Stimulated activated effector memory CD8-positive, alpha-beta T cell treated with anti-CD3 and anti-CD28 coated beads, Interleukin-12 subunit alpha, Interleukin-12 subunit beta, amount 100 ng/mL, for 72 hours (primary cell): ENCODE measurements at places on chromosomes 4 and X.

DNA sequence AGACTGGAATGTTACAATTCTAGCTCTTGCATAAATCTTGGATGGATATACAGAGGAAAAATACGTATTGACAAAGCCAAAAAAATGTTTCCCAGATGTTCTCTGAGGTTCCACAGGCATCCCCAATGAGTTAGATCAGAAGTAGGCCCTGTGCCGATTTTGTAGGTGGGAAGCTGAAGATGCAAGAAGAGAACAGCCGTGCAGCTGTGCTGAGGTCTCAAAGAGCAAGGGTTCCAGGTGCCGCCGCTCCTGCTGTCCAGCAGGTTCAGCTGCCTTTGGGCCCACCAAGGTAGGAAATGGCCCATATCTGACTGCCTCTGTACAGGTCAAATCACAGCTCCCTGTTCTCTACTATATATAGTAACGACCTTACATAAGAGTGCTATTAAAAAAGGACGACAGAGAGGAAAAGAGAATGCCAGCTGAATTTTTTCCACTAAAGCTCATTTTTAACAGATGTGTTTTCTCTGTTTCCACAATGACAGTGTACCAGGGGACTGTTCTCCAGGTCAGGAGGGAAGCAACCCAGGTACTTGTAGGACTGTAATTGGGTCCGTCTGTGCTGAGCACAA lies 155.6 kb downstream of the CBR4 start:
- DNase-seq: no peak

GRCh38 chrX:13364230-13364857 lies 44.5 kb upstream of the ATXN3L start:
- DNase-seq: no peak

DNA sequence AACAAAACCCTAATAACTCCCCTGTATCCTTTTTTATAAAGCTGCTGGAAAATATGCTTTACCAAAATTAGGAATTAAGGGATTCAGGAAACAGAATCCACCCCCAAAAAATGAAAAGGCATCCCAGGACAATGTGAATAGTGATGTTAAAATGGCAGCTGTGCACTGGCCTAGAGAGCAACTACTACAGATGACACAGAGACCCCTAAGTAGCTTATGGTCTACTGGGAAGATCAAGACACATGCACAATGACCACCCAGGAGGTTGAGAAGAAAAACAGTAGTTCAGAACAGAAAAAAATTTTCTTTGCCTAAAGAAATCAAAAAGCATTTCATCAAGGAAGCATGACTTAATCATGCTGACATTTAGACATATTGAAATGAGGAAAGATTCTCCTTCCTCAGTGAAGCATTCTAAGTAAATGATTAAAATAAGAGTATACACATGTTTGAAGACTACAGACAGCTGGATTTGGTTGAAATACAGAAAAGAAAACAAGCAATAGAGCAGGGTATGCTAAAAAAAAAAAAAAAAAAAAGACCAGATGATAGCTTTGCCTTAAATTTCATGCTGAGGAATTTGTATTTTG lies 117.3 kb downstream of the WDFY3 start:
- DNase-seq: no peak

- no peak for DNase-seq
Measured at GRCh38 chr4:181684310-181684709, 558.9 kb upstream of the TENM3 start.

- no peak for DNase-seq
Measured at GRCh38 chr4:36024901-36025660, 219.2 kb downstream of the ARAP2 start.

- no peak for DNase-seq
Measured at GRCh38 chr4:150067859-150068258, 10.4 kb upstream of the DCLK2 start.

DNA sequence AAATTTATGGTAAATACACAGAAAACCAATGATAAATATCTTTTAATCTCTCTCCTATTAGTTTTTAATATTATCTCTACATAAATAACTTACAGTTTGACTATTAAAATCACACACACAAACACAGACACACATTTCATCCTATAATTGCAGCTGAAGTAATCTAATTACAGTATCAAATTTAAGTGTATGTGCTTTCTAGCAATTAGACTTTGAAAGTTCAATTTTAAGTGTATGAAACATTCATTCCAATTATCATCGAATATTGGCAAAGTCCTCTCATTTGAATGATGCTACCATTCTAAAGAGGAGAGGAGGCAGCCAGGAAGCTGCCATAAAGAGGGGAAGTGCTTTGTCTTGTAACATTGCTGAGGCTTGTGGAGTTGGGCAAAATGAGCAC lies 221.2 kb upstream of the PABPC4L start:
- no peak for DNase-seq

DNA sequence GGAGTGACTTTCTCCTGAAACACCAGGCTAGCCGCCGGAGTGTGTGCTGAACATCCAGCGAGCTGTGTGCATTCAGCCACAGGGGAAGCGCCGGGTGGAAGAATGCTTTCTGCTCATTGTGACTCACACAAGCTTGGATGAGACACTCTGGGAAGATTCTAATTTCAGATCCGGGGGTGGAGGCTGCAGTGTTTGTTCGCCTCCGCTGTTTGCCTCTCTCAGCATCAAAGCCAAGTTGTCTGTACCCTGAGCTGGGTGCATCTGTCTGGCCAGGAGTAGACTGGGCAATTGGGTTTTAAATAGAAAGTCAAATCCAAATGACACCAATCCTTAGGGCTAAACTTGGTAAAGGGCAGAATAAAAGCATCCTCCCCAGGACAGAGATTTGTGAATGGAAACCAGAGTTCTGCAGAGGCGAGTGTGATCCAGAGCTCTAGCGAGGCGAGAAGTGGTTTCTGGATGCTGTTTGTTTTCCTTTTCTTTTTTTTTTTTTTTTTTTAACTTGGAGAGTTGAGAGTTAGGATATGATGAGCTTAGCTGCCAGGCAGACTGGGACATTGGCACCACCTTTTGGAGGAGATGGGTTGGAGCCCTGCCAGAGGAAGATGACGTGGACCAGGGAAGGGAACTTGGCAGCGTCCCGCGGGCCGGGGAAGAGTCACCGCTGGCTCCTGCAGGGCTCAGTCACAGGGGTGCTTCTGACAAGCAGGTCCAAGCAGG lies 196.0 kb upstream of the PSAPL1 start:
- DNase-seq: no peak

DNA sequence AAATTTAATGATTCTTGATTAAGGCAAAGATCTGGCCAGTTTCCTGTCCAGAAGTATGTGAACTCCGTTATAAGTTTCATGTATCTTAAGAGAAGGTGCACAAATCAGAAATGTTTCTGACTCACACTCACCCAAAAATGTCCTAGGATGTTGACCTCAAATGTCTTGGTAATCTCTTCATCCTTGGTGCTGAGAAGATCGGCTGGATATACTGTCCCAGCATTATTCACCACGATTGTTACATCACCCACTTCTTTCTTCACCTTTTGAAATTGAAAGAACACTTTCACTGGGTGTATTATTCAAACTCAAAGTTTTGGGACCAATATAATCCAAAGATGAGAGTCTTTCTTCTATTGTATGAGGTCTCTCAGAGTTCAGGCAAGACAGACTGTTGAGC lies 5.7 kb downstream of the HSD17B13 start:
- no peak for DNase-seq

DNA sequence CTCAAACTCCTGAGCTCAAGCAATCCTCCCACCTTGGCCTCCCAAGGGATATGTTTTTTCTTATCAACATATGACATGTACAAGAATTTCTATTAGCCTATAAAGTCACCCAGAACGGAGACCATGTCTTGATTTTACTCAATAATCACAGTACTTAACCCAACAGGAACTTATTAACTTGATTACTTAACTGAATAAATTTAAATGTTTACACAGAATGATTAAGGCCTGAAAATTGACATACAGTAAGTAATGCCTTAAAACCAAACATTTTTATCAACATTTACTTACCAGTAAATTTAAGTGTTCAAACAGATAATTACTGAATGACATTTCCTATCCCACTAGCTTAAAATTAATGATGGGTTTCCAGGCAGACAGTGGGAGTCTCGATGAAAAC lies 25.4 kb downstream of the EIF4E start:
- no peak for DNase-seq

DNA sequence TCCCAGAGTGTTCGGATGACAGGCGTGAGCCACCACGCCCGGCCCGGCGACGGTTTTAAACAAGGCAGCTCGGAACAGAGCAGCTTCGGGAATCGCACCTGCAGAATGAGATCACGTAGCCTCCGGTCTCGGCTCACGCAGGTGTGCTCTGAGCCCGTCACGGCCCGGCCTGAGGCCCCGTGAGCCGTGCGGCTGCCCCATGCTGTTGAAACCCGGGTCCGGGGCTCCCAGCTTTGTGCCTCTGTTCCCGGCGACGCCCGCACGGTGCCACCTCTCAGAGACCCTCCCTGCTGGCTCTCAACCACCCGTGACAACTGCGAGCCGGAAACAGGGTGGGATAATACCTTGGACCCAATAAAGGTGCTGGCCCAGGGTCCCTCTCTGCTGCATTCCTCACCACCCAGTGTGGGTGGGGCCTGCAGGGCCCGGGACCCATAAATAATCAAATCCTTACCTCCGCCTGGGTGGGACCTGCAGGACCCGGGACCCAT lies 13.4 kb upstream of the PLCXD1 start:
- no peak for DNase-seq

DNA sequence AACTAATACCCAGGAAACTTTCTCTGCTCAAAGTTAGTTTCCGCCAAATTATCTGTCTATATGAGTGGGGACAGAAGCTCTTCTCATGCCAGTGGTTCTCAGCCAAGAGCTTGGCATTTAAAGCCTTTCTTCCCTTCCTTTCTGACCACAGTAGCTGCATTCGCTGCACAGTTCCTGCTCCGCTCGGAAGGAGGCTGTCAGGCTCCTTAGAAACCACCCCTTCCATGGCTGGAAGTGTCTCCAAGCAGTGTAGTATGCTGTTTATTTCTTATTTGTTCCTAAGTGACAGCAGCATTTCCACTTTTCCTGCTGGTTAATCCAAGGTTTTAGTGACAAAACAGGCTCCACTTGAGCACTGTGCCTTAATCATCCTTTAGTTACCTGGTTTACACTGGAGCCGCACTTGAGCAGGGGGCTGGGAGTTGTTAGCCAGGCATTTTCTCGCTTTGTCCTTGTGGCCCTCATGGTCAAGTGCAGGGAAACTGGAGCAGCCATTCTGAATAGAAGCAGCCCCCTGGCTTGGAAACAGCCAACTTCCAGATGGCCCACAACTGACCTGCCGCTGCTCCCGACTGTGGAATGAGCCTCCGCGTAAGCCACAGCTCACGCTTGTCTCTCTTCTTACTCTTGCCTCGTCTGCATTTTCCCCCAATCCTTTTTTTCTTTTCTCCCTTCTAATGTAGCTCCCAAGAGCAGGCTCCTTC lies 739.4 kb upstream of the TENM3 start:
- DNase-seq: no peak

DNA sequence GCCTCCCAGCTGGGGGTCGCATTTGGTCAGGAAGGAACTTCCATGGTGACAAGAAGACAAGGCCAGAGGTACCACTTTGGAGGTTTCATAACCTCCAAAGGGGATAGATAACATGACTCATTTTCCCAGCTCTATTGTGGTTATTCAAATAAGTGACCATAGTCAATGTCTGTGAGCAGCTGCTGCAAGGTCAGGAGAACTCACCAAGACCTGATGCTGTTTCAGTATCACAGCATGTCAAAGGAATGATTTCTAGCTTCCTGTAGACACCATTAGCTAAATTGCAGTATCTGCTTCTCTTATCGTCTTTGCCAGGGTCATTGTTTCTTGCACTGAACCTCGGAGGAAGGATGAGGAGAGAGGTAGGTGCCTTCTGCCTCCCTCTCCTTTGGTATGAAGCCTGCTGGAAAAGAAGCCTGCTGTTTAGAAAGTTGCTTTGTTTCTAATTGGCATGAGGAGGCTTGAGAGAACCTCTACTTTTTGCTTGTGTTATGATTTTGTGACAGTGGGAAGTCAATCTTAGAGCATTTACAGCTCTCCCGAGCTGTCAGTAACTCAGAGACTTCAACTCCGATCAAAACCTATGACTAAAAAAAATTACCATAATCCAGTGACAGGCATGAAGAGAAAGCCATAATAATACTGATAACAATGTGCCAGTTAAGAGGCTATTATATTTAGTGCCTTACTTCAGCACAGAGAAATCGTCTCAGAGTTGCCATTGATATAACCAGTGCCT lies 38.0 kb upstream of the GATB start:
- no peak for DNase-seq

GRCh38 chr4:177287255-177287654 lies 22.4 kb upstream of the NEIL3 start:
- no peak for DNase-seq

DNA sequence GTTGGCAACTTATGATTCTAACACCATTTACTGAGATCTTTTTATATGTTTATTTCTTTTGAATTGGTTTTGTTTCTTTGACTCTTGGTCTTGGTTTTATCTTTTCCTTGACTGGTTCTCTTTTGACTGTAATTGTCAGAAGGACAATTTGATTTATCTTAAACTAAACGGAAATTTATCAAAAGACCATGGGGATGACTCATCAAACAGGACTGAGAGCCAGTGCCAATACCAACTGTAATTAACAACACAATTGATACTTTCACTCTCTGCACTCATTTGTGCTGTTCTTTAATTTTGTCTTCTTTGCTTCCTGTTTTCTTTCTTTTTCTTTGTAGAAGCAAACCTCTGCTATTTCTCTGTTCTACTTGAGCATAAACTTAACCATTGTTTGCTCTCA lies 776.8 kb downstream of the CCSER1 start:
- DNase-seq: no peak

DNA sequence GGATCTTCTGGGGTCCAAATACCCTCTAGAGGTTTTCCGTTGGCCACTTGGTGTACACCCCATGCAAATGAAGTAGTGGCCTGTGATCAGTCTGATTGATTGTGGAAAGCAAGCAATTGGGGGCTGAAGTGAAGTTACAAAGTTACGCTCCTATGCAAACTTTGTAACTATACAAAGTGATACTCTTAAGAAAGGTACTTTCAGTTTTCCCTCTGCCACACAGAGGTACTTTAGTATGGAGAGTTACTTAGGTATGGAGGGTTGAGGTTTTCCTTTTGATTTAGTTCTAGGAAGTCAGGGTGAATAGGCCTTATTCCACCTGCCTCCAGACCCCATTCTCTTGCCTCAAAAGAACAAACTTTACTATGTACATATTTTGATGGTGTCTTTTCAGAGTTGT lies 28.7 kb downstream of the STAG2 start:
- DNase-seq: no peak

GRCh38 chr4:142354794-142355420 lies 491.2 kb downstream of the INPP4B start:
- DNase-seq: no peak

- DNase-seq: no peak
Measured at GRCh38 chr4:41792166-41792565, 43.6 kb upstream of the PHOX2B start.

DNA sequence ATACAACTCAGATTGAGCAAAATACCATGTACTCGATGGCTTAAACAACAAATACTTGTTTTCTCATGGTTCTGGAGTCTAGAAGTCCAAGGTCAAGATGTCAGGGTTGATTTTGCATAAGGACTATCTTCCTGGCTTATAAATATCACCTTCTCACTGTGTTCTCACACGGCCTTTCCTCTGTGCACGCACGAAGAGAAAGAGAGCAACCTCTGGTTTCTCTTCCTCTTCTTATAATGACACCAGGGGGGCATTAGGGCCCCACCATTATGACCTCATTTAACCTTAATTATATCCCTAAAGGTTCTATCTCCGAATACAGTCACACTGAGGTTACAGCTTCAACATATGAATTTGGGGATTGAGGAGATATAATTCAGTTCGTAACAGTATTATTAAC lies 504.0 kb downstream of the MAGEE1 start:
- no peak for DNase-seq
